OCI-M1 (cell line): ENCODE measurements at places on chromosomes 1 and 21.

DNA sequence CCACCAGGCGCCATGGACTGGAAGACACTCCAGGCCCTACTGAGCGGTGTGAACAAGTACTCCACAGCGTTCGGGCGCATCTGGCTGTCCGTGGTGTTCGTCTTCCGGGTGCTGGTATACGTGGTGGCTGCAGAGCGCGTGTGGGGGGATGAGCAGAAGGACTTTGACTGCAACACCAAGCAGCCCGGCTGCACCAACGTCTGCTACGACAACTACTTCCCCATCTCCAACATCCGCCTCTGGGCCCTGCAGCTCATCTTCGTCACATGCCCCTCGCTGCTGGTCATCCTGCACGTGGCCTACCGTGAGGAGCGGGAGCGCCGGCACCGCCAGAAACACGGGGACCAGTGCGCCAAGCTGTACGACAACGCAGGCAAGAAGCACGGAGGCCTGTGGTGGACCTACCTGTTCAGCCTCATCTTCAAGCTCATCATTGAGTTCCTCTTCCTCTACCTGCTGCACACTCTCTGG lies 3.8 kb downstream of the GJB3 start:
- DNase-seq: no peak

DNA sequence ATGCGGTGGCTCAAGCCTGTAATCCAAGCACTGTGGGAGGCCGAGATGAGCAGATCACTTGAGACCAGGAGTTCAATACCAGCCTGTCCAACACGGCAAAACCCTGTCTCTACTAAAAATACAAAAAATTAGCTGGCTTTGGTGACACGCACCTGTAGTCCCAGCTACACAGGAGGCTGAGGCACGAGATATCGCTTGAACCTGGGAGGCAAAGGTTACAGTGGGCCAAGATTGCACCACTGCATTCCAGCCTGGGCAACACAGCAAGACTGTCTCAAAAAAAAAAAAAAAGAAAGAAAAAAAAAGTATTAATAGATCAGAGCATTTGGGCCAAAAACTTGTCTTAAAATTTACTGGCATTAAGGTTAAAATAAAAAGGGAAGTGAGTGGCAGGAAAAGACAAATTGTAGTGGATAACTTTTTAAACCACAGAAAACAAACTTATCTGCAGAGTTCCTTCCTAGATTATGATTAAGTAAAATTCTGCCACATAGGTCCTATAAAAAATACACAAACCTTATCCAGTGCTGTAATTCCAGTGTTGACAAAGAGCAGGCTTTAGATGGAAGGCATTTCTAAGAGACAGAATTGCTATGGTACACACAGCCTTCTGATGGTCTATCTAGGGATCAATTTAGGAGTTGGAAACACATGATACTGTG lies 53.3 kb downstream of the EIF4G3 start:
- DNase-seq: peak; percentile 41

DNA sequence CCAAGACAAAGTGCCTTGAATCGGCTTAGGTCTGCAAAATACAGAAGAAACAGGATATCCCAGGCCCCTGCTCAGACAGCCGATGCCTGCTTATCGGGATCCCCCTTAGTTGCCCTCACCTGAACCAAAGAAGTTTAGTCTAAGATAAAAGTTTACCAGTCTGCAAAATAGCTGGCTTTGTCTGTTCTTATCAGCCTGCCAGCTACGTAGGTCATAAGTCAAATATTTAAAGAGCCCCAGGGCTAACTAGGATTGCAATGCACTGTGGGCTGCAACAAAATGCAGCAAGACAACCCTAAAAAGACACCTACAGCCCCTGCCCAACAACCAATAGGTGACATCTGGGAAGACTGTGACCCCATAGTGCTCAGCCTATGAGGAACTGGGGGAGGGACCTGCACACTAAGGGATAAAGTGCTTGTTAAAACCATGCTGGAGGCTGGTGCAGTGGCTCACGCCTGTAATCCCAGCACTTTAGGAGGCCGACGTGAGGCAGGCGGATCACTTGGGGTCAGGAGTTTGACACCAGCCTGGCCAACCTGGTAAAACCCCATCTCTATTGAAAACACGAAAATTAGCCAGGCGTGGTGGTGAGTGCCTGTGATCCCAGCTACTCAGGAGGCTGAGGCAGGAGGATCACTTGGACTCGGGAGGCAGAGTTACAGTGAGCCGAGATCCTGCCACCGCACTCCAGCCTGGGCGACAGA lies 27.4 kb downstream of the LRRC3 start:
- DNase-seq: peak; percentile 50

DNA sequence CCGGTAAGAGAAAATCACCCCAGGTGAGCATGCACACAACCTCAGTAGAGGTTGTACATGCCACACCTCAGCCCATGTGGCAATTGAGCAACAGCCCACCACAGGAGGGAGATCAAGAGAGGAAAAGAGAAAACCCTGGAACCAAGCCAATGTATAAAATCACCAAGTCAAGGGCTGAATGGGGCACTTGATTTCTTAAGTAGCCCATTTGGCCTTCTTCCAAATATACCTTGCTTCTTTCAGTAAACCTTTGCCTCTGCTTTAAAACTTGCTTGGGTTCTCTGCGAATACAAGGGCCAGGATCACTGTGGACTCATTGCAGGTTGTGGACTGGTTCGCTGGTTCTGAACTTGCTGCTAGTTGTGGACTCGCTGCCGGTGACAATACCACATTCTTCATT lies 1814.0 kb downstream of the PLA2G4A start:
- no peak for DNase-seq

DNA sequence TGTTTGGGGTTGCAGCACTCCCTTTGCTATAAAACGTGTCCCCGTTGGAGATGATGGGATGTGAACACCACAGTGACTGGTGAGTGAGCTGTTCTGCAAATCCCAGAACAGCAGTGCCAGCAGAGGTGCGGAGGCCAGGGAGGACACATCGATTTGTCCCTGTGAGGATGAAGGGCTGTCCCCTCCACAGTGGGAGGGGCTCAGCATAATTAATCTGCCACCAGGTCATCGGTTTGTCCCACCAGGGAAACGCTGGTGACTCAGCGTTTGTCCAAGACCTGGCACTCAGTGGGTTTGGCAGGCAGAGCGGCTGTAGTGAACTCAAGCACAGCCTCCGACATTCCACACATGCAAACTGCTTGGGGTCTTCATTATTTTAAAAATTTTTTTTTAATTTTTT lies 22.8 kb upstream of the PDE9A start:
- no peak for DNase-seq

GRCh38 chr21:45747802-45748445 lies 104.4 kb downstream of the PCBP3 start:
- DNase-seq: no peak

DNA sequence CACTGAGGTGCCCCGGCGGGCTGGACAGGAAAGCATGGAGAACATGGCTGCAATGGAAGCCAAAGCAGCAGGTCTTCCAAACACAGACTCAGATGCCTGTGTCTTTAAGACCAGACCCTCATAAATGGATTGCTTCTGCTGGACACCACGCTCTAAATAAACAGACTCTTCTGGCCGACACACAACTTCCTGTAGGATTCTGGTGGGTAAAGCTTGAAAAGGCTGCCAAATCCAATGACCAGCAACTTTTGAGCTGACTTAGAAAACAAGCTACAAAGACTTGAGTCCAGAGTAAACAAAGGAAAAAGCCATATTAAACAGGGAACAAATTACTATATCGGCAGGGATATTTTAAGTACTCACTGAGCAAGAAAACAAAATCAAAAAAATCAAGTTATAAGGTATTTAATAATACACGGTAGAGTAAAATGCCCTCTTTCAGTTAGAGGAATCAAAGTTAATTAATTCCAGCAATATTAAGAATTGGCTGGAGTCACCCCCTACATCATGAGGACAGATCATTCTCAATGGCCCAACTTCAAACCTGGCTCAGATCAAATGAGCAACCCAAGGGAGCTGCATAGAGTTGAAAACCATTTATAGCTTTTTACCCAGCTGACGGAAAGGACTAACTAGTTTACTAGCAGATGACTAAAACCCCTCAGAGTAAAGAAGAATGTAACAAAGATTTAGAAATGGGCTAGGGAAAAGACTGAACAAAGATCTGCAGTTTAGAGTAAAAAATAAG lies 102.4 kb downstream of the TGFBR3 start:
- DNase-seq: no peak

GRCh38 chr1:147633759-147634158 lies 36.6 kb downstream of the ACP6 start:
- no peak for DNase-seq

- no peak for DNase-seq
Observed at GRCh38 chr1:202086579-202087350, 36.0 kb upstream of the GPR37L1 start.

- DNase-seq: no peak
Observed at GRCh38 chr1:22677931-22678896, 25.2 kb downstream of the C1QB start.

DNA sequence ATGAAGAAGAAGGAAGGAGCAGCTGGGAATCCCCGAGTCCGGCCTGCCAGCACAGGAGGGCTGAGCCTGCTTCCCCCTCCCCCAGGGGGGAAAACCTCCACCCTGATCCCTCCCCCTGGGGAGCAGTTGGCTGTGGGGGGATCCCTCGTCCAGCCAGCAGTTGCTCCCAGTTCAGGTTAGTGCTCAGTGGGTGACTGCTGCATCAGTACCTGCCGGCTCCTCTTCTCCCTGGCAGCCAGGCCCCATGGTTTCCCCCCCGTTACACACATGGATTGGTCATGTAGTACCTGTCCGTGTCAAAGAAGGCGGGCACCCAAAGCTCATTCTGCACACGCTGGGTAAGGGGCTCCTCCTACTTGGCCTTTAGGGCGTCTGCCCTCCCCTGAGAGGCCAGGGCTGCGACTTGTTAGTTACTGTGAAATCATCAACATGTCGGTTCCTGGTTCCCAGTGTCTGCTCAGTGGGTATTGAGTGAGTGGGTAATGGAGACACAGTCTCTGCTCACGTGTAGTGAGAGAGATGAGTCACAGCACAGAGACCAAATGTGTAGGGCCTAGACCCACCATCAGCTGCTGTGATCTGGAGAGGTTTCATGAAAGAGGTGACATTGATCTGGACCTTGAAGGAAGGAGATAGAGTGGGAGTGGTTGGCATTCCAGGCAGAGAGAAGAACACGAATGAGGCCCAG lies 11.5 kb downstream of the NECAP2 start:
- no peak for DNase-seq

DNA sequence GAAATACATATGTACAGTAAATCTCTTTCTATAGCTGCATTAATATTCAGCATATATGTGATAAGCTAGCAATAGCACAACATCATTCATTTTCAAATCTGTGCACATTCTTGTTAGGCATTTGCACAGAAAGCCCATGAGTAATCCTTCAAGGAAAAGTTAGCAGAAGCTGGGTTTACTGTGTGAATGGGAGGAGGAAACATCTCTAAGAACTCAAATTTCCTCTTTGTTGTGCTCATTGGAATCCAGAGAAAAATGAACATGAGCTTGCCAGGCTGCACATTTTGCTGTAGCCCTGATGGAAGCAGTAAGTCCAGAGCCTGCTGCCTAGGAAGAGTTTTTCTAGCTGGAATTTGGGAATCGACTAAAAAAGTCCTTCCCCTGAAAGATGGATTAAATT lies 214.2 kb upstream of the FOXD3 start:
- no peak for DNase-seq

GRCh38 chr1:239458144-239458500 lies 71.8 kb downstream of the CHRM3 start:
- no peak for DNase-seq

GRCh38 chr1:10795276-10796021 lies 997 bp downstream of the CASZ1 start:
- DNase-seq: no peak

GRCh38 chr1:55824251-55824640 lies 609.1 kb upstream of the USP24 start:
- no peak for DNase-seq

GRCh38 chr1:61380561-61380960 lies 298.2 kb downstream of the NFIA start:
- no peak for DNase-seq

DNA sequence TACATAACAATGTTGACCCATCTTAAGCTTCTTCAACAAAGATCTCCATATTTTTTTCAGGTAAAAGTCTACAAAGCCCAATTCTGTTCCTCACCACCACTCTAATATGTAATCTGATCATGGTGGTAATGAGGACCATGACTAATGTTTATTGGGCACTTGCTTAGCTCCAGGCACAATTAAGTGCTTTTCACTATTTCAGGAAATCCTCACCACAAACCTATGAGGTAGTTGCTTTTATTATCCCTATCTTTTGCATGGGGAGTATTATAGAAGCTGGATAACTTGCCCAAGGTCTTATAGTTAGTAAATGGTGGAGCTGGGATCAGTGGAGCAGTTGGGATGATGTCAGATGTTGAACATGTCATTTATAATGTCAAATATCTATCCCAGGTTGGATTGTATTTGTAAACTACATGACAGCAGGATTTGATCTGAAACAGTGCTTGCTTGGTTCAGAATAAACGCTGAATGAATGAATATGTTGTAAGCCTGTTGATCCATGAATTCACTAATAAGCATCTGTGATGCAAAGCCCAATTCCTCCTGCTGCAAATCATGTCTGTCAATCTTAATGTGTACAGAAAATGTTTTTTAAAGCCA lies 283.3 kb upstream of the ST6GALNAC5 start:
- DNase-seq: no peak

DNA sequence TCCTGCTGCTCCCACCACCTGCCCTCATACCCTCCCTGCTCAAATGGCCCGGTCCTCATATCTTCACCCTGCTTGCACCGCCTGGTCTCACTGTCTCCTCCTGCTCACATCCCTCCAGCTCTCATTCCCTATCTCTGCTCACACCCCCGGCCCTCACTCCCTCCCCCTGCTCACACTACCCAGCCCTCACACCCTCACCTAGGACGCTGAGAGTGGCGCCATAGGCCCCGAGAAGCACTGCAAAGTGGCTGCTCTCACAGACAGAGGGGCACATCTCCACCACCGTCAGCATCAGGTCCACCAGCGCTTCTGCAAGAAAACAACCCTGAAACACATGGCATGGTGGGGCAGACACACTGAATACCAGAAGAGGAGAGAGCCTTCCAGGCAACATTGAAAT lies 38.6 kb downstream of the MRAP start:
- no peak for DNase-seq

DNA sequence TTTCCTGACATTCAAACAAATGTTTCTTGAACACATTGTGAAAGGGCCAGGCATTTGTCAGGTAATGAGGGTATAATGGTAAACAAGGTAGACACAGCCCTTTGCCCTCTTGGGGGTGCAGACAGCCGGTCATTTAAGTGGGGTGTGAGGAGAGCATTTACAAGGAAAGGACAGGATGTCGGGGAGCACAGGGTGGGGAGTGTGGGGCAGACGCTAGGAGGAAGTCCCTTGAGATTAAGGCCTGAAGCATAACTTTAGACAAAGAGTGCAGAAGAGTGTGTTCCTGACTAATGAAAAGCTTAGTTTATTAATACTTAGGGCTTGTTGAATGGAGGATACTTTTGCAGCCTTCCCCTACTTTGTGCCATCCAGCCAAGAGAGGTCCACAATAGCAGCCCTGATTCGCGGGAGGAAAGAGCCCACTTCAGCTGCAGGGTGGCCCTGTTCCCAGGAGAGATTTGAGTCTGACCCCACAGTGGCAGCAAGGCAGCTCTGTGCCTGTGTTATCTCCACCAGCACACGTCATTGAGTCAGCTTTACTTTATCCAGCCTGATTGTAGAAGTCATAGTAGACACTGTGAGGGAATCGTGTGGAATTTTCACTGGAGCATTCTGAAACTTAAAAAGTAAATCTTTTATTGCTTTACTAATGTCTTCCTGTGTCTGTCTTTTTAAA lies 35.1 kb downstream of the MPZL1 start:
- peak; percentile 80 for DNase-seq

- no peak for DNase-seq
Observed at GRCh38 chr1:96562094-96562493, 159.5 kb upstream of the PTBP2 start.
